ENCODE measurements at places on chromosomes 5 and 9.

DNA sequence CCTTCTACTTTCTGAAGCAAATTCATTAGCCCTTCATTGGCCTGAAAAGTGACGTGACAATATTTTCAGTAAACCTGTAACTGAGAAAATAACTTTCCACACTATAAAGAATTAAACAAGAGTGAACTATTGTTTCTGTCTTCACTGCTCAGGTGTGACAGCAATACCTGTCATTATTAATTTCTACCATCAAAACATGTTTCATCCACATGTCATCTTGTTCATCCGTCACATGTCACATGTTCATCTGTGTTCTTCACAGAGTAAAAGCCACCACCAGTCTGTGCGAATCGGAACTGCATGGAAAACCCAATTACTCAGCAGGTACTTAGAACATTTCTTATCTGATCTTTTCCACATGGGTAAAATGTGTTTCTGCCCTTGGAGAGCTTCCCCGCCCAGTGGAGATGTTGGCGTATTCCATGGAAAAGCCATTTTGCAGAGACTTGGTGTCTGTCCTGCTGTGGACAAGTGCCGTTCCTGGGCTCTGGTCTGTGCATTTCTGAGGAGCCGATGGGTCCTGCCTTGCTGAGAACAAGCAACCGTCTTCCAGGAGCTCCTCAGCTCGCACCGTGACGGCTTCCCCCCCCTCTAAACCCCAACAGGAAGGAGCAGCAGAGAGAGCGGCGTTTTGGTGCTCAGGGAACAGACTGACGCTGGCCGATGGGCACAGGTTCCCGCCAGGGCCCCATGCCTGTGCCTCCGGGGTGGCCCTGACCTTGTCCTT is 10.6 kb upstream of the EXOC3 start:
- peak; percentile 40 for DNase-seq
- H3K27me3 ChIP-seq = no peaks in the 10 kb centered on the region
- H3K4me3 ChIP-seq = no peak overlapping the region
- no peaks in the 10 kb centered on the region for H3K36me3 ChIP-seq

GRCh38 chr5:146130440-146131045 is 25.2 kb upstream of the PLAC8L1 start:
- no peak for DNase-seq
- no peak overlapping the region for H3K27ac ChIP-seq
- no peaks in the 10 kb centered on the region for H3K27me3 ChIP-seq
- no peaks in the 10 kb centered on the region for H3K36me3 ChIP-seq
- H3K4me3 ChIP-seq = no peak overlapping the region
- no peaks in the 10 kb centered on the region for H3K4me1 ChIP-seq

DNA sequence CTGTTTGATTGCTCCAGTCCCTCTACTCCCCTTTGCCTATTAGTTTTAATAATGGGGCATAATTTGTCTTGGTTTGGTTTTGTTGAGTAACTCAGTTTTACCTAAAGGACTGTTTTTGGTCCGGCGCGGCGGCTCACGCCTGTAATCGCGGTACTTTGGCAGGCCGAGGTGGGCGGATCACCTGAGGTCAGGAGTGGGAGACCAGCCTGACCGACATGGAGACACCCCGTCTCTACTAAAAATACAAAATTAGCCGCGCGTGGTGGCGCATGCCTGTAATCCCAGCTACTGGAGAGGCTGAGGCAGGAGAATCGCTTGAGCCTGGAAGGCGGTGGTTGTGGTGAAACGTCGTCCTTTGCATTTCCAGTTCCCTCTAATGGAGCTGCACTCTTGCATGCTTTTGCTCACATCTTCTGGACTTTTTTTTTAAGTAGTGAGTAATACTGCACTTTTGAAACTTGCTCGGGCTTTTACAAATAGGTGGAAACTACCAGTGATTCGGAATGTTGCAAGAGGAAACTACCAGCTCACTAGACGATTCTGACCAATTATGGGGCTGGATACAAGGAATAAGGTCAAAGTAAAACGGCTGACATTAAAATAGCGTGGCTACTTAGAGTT is 721 bp upstream of the MAML1 start:
- peak overlapping the region; percentile 98 for H3K27ac ChIP-seq
- DNase-seq = peak; percentile 52
- no peaks in the 10 kb centered on the region for H3K27me3 ChIP-seq
- no peaks in the 10 kb centered on the region for H3K4me1 ChIP-seq
- H3K4me3 ChIP-seq = peak overlapping the region; percentile 97

DNA sequence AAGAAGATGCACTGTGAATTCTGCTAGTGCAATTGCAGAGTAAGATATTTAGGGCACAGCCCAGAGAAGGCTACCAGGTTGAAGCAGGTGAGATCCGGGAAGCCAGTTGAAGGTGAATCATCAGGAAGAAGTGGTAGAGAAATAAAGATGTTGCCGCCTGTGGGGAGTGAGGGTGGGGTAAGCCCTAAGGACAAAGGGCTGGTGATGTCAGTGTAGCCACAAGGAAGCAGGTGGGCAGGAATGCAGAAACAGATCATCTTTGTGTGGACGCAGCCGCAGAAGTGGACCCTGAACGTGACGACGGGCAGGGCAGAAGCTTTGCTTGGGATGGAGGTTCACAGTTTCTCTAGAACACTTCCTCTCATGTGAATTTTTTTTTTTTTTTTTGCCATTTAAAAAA is 164.2 kb downstream of the ACTL7B start:
- H3K4me3 ChIP-seq = no peak overlapping the region
- no peaks in the 10 kb centered on the region for H3K4me1 ChIP-seq
- DNase-seq = no peak
- H3K27me3 ChIP-seq = no peaks in the 10 kb centered on the region
- H3K36me3 ChIP-seq = no peaks in the 10 kb centered on the region

DNA sequence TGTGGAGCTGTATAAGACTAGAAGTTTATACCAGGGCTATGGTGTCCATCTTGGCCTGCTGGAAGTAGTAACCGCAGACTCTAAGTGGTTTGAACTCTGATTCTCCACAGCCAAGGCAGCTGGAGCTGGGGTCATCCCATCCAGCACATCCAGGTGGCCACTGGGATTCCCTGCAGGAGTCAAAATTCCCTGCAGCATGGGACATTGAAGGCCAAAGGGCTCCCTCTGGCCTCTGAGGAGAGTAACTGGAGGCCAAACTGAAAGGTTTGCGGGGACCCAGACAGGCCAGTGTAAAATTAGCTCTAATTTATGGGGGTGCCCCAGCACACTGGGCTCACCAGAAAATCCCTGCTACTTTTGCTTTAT is 12.2 kb upstream of the PRXL2C start:
- H3K4me3 ChIP-seq = no peak overlapping the region
- no peaks in the 10 kb centered on the region for H3K36me3 ChIP-seq
- no peak for DNase-seq
- H3K27ac ChIP-seq = no peak overlapping the region

DNA sequence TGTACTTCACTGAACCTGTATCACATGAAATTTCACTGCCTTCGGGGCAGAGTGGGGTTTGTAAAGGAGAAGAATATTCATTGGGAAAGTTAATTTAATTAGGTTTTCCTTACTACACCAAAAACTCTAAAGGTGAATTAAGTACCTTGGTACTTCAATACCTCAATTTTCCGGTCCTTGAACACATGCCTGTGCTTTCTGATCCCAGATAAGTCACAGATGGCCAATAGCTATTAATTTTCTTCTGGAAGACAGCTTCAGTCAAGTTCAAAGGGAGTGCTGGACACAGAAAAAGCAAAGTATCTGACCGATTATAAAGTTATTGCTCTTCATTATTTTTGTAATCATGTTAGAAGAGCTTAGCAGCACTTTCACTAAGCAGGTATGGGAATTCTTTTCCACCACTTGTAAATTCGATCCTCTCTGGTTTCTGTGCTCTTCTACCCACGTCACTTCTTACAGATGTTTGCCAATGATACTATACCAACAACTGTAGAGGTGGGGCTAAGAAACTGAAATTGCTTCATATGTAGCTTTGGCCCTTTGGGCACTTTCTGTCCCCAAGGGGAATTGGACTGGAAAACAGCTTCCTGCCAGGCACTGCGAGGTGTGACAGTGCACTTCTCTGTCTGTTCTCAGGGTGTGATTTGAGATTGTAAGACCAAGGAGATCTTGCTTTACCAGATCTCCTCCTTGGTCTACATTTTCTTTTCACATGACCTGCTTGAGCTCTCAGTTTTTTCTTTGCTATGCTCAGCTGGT is 164.0 kb downstream of the CCDC192 start:
- H3K27ac ChIP-seq = no peak overlapping the region
- H3K4me1 ChIP-seq = peaks cover 6% of the 10 kb centered on the region
- no peak for DNase-seq
- no peaks in the 10 kb centered on the region for H3K27me3 ChIP-seq
- no peak overlapping the region for H3K4me3 ChIP-seq

All from Peyer's patch (tissue), 4 donors.